ENCODE measurements at places on chromosomes 11 and 22. TPM values are rescaled to one million over a fixed set of nuclear protein-coding genes. Genes with fewer than 3 reads are reported as not detected.

DNA sequence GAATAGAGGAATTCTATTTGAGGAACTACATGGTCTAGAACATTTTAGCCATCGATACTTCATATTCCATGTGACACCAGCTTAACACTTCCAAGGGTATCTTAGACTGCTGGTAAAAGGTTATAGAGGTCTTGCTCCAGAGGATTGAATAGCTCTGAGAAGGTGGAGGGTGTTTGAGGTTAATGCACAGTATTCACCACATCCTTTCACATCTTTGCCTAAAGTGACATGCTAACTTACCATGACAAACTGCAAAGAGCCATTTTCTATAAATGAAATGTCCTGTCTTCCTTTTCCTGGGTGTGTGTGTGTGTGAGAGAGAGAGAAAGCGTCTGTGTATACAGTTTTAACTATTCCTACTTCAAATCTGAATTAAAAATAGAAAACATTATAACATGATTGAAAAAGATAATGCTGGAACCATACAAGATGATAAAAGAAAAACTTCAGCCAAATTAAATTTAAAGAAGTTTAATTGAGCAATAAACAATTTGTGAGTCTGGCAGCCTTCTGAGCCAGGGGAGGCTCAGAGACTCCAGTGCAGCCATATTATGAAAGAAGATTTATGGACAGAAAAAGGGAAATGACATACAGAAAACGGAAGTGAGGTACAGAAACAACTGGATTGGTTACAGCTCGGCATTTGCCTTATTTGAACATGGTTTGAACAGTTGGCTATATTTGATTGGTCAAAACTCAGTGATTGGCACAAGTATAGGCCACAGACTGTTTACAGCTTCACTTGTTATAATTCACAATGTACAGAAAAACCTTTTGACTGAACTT, 320.9 kb upstream of the CCDC179 start:
- no peak for DNase-seq

The MS4A18 gene
- total RNA-seq = not detected

DNA sequence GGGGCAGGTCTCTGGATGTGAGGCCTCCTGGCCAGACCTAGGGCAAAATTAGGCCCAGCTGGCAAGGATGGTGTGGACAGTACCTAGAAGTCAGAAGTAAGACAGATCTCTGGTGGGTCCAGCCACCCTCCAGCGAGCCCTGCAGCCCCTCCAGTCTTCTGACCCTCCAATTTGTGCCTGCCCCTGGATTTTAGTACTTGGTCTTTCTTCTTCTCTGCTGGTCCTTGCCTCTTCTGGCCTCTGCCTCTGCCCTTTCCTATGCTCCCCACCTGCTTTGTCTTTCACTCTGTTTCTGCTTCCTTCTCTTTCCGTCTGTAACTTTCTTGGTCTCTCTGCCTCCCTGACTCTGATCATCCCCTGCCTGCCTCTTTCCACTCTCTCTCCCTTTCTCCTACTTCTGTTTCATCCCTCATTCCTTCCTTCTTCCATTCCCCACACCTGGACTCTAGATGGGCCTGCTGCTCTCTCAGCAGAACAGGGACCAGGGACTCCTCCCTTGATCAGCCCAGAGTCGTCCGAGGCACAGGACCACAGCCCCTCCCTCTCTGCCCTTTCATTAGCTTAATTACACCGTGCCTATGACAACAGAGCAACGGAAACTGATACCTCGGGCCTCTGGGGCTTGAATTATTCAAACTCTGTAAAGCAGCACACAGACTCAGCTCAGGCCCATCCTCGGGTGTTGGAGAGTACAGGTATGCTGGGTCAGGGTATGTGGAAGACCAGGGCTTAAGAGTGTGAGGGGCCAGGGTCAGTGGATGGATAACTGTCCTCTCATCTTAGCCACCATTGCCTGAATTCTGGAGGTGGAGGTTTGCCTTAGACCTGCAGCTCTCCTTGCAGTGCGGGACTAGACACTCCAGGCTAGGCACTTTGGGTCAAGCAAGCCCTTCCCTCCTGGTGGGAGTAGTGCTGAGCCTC, at the start of gene CHRNA10:
CHRNA10 (minus strand) TSS at position 51 of the 921 bp plus-strand sequence. CDS start 72 bp downstream, outside the sequence.
- DNase-seq = no peak

- DNase-seq = no peak
Observed at GRCh38 chr22:31816750-31817149, 62.9 kb downstream of the DEPDC5 start.

The MMP27 gene
- total RNA-seq = not detected

The MAJIN gene
- not detected for total RNA-seq

DNA sequence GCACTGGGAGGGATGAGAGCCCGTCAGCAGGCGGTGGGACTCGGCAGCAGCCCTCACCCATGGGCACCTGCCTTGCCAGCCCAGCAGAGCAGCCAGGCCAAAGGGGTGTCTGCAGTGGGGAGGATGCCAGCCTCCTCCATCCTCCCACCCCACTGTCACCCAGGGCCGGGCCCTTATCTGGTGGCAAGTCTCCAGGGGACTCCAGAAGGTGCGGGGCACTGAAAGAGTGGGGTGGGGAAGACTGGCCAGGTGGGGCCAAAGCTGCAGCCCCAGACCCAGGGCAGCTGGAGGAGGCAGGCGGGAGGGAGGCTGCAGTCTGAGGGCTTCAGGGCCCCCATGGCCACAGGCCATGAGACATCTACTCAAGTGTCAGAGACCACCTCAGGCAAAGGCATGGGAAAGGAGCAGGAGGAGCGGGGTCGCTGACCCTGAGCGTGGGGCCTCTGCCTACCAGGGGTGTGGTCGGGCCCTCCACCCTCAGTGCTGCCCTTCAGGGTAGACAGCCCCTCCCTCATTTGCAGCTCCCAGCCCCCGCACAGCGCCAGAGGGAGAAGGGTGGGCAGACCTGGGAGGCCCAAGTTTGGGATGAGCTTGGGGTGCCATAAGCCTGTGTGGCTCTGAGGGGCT, 3.5 kb downstream of the DGCR6L start:
- DNase-seq = no peak

DNA sequence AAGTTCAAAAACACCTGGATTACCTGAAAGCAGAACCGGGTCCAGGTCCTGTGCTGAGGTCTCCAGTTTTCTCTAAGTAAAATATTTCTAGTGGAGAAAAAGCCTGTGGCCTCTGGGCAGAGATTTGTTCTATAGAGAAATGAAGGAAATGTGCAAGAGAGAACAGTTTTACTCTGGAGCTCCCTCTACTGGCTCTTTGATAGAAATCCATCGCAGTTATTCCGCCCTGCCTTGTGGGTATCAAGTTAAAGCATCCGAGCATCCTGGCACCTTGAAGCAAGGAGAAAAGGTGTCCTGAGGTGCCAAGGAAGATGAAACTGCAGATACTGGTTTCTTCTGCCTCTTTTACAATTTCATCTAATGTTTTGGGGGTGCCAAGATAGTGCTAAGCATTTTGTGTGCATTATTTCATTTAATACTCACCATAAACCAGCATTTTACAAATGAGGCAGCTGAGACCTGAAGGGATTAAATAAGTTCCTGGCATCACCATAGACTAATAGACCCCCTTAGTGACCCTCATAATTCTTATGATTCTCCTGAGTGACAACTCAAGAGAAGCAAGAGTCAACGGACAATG, 113.1 kb upstream of the HSD17B12 start:
- no peak for DNase-seq

The NLRX1 gene
- total RNA-seq = 14.7 TPM

DNA sequence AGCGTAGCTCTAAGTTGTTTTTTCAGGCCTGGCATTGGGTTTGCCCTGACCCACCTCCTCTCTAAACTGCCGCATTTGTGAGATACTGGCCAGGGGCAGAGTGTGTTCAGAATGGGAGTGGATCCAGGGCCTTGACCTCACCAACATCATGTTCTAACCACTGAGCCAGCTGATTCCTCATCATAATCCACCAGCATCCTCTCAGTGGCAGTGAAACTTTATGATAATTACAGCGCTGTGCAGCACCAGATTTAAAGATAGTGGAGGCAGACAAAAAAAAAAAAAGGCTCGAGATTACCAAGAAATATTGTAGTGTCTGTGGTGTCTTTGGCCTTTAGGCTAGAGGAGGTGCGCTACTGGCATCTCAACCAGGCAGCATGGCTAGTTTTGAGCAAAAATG, 53.0 kb downstream of the KREMEN1 start:
- no peak for DNase-seq

- no peak for DNase-seq
Observed at GRCh38 chr11:115321605-115322289, 182.5 kb downstream of the CADM1 start.

GRCh38 chr11:86274503-86274902, 27.5 kb upstream of the HIKESHI start:
- DNase-seq = no peak

The NRIP3 gene
- 14.5 TPM for total RNA-seq

The C1QTNF4 gene
- 3.1 TPM for total RNA-seq

The ART5 gene
- total RNA-seq = 0.51 TPM

GRCh38 chr11:25901415-25901814, 430.5 kb upstream of the ANO3 start:
- DNase-seq = no peak

DNA sequence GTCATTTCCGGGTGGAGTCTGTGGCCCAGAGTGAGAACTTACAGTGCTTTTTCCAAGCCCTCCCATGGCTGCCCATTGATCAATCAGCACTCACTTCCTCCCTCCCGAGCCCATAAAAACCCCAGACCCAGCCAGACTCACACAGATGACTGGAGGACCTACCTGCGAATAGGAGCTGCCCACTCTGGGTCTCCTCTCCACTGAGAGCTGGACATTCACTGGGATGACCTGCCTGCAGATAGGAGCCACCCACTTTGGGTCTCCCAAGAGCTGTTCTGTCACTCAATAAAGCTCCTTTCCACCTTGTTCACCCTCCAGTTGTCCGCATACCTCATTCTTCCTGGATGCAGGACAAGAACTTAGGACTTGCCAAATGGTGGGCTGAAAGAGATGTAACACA, 56.0 kb upstream of the B3GNT6 start:
- no peak for DNase-seq

The MS4A12 gene
- total RNA-seq = not detected

- no peak for DNase-seq
Observed at GRCh38 chr11:40597546-40598113, 861.8 kb downstream of the LRRC4C start.

The TRIM6 gene
- 6.3 TPM for total RNA-seq

DNA sequence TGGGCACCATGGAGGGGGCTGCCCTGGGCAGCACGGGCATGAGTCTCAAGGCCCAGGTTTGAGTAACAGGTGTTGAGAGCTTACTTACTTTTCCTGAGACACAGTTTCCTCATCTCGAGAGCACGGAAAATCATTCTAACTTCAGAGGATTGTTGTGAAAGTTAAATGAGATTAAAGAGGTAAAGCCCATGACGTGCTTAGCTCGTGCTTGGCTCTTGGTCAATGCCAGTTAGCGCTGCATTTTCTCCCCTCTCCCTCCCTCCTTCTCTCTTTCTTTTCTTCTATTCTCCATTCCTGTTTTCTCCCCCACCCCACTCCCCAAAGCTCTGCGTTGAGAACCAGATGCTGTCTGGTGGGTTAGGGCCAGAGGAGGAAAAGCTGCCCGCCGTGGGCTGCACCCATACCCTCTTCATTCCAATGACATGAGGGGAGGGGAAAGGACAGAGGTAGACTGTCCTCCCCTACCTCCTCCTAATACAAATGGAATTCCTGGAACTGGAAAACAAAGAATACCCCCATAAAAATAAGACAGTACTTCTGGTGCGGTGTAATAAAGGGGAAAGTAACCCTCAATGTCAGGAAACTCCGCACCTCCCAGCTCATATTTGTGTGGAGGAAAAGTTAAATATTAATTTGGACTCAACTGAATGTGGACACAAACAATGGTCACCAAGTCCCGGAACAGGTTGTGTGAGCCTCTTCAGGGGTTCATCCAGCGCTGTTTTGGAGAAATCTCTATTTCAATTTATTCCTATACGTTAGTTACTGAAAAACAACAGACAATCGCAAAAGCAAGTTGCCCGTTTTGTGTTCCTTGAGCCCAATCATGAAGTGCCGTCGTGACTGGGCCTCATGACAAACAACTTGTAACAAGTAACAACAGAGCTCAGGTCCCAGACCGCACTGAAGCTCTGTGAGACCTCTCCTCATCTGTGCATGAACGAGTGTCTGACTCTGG, 54.8 kb upstream of the B3GAT1 start:
- DNase-seq = no peak

GRCh38 chr22:47444746-47445065, 682.3 kb downstream of the TBC1D22A start:
- DNase-seq = no peak

GRCh38 chr11:120613264-120614226, 102.0 kb downstream of the GRIK4 start:
- DNase-seq = no peak

- no peak for DNase-seq
Observed at GRCh38 chr11:34185926-34186841, 80.8 kb downstream of the NAT10 start.

The ANO3 gene
- total RNA-seq = not detected

- DNase-seq = no peak
Observed at GRCh38 chr22:36197065-36197440, 4.6 kb downstream of the APOL4 start.

DNA sequence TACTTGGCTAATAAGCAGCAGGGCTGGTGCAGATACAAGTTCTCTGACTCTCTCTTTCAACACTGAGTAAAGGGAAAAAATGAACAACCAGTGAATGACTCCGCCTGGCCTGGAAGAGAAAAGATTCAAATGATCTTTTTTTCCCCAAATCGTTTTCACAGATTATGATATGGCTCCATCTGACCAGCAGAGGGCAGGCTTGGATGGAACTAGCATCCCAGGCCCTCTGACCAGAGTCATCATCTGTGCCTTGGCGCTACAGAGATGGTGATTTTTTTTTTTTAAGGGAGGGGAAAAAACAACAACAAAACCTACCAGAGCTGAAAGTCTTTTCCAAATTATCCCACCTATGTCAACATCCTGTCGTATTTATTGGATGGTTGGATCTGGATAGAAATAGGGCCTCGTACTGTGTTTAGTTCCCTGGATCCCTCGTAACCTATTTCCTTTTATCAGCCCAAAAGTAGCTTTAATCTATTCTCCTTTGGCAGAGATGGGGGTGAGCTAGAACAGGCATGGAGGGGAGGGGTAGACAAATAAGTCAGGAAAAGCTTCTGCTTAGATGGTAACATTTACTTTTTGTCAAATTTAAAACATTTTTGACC, 69.7 kb downstream of the PRSS23 start:
- DNase-seq = peak; percentile 7

- DNase-seq = no peak
Observed at GRCh38 chr22:20226077-20226716, 41.9 kb downstream of the RTN4R start.

DNA sequence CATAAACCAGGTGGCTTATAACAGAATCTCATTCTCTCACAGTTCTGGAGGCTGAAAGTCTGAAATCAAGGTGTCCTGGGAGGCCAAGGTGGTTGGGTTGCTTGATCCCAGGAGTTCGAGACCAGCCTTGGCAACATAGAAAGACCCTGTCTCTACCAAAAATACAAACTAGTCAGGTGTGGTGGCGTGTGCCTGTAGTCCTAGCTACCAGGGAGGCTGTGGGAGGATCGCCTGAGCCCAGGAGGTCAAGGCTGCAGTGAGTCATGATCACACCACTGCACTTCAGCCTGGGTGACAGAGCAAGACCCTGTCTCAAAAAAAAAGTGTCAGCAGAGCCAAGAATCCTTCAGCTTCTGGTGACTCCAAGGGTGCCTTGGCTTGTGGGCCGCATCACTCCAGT, 8.9 kb upstream of the PRR5 start:
- DNase-seq = no peak

GRCh38 chr11:36540998-36541397, 26.8 kb upstream of the RAG1 start:
- peak; percentile 19 for DNase-seq

The CRACR2B gene
- total RNA-seq = 55.7 TPM
